ENCODE measurements at places on chromosomes 11 and 22.

GRCh38 chr11:103862094-103862801 lies 174.2 kb upstream of the DDI1 start:
- no peak for DNase-seq

GRCh38 chr22:45229181-45229580 lies 11.5 kb downstream of the KIAA0930 start:
- DNase-seq, result no peak

DNA sequence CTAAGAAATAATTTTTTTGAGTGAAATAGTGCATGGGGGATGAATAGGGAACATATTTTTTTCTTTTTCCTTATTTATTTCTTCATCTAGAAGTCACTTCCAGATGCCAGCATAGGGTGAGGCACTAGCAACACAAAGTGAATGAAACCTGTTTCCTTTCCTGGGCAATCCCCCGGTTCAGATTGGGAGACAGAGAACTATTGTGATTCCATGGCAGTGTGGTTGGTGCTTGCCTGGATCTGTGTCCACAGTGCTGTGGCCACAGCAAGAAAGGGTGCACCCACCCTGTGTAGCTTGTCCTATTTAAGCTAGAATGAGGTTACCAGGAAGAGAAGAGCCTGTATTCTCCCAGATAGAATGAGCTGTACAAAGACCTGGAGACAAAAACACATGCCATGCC lies 57.6 kb downstream of the SLC5A1 start:
- DNase-seq, result no peak

DNA sequence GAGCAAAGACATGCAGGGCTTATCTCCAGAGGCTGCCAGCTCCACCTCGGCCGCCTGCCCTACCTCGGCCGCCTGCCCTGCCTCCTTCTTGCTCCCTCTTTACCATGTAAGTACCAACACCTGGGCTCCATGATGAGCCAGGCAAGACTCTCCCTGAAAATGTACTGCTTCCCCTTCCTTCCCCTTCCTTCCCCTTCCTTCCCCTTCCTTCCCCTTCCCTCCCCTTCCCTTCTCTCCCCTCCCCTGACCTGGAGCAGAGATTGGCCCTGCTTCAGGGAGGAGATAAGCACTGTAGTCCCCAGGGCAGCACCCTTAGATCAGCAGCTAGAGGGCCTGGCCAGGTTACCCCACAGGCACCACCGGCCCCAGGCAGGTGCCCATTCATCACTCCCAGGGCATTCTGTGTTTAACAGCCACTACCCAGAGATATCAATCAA lies 25.4 kb upstream of the ADORA2A start:
- DNase-seq, result no peak

GRCh38 chr11:126339863-126340434 lies 15.5 kb upstream of the ST3GAL4 start:
- DNase-seq, result no peak

DNA sequence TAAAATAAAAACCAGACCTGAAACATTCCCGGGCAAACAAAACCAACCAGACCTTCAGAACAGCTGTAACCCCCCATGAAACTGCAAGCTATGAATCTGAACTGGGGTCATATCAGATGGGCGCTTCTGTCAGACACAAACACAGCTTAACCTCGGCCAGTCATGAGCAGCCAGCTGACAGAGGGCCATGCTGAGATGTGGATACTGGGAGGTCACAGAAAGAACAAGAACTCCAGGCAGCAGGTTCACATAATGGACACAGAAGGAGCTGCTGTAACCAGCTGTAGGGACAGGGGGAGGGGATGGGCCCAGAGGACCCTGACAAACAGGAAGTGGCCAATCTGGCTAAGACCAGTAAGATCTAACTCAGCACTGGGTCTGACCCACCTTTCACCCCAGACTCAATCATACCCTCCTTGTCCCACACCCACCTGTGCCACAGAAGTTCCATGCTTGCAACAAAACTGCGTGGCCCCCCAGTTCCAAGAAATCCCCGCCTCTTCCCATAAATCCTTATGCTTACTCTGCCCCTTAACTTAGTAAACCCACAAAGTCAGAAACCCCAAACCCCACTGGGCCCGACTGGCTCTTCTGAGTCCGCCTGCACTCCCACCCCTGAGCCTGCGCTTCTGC lies 4.0 kb downstream of the APOL4 start:
- no peak for DNase-seq

DNA sequence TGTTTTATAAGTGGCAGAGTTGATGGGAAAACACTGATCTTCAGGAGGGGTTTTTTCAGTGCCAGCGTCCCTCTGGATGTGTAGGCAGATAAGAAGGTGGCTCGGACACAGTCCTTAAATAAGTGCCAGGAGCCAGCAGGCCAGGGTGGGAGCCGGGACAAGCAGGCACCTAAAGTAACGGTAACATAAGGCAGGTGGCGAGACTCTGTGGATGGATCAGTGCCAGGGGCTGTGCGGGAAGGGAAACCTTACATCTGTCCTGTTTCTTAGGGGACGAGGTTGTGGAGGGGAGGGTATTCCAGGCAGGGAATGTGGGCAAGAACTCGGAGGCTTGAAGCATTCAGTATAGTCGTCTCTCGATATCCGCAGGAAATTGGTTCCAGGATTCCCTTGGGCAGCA lies 15.9 kb downstream of the BCR start:
- no peak for DNase-seq

- DNase-seq, result no peak
Observed at GRCh38 chr11:13064593-13064992, 55.5 kb downstream of the RASSF10 start.

DNA sequence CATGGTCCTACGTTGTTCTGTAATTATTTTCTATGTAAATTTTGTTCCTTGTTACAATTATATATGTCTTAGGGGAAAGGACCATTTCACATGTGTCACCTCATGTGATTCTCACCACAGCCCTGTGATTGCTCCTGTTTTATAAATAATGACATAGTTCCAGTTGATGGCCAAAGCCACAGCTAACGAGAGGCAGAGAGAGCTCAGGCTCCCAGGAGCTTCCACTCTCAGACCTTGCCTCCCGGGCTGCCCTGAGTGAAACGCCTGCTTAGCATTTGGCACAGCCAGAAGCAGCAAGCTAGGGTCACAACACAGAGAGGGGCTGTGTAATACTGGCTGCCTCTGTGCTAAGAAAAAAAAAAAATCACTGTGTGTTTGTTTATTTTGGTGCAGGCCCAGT lies 5.9 kb downstream of the TMEM121B start:
- DNase-seq, result no peak

Measured in stimulated activated effector memory CD8-positive, alpha-beta T cell treated with anti-CD3 and anti-CD28 coated beads, Interleukin-12 subunit alpha, Interleukin-12 subunit beta, amount 100 ng/mL, for 72 hours (primary cell).